ENCODE measurements at places on chromosomes 6 and 20.
A peak's percentile ranks its signal among the peaks of the same experiment; 100 is the strongest.

- DNase-seq, result no peak
Measured at GRCh38 chr6:69942485-69942884, 76.1 kb downstream of the COL19A1 start.

DNA sequence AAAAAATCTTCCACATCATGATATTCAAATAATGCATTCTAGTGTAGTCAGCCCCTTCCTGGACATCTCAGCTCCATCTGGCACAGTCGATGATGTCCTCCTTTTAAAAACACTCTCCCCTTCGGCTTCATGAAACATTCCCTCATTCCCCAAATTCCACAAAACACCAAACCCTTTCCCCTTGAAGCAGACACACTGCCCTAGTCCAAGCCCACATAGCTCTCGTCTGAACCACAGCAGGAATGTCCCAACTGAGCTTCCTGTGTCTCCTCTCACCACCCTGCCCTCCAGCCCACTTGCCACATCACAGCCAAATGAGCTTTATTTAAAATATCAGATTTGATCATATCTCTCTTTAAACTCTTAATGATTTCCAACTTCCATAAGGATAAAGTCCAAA lies 106.4 kb upstream of the CARMIL1 start:
- DNase-seq, result peak; percentile 96

DNA sequence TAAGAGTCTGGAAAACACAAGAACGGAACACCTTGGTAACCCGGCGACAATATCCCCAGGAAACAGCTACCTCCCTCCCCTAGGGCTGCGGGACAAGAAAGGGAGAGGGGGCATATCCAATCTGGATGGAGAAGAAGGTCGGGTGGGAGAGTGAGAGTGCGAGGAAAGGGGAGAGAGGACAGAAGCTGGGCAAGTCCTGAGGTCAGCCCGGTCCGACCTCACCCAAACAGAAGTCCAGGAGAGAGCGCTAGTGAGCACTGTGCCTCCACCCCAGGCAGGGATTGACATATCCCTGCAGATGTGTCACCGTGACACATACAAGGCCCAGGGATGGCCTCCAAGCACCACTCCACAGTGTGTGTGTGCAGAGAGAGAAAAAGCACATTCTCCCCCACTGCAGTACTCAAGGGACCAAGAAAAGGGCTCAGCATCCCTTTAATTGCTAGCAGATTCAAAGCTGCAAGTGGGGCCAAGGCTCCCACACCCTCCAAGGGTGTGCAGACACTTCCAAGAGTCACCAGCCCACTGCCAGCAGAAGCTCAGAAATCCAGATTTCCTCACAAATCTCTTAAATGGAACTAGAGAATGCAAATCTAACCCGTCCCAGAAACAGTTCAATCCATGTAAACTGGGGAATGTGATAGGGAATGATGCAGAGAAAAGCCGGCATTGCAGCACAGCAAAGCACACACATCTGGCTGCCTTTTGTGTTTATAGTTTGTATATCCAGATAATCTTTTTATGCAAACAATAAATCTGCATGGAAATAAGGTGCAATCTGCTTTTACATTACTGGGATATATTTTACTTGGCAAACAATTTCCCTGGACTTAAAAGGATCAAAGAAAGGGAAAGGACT lies 3.1 kb downstream of the PXDC1 start:
- peak; percentile 53 for DNase-seq

GRCh38 chr6:24775520-24776058 lies 852 bp downstream of the GMNN start:
- peak; percentile 13 for DNase-seq

DNA sequence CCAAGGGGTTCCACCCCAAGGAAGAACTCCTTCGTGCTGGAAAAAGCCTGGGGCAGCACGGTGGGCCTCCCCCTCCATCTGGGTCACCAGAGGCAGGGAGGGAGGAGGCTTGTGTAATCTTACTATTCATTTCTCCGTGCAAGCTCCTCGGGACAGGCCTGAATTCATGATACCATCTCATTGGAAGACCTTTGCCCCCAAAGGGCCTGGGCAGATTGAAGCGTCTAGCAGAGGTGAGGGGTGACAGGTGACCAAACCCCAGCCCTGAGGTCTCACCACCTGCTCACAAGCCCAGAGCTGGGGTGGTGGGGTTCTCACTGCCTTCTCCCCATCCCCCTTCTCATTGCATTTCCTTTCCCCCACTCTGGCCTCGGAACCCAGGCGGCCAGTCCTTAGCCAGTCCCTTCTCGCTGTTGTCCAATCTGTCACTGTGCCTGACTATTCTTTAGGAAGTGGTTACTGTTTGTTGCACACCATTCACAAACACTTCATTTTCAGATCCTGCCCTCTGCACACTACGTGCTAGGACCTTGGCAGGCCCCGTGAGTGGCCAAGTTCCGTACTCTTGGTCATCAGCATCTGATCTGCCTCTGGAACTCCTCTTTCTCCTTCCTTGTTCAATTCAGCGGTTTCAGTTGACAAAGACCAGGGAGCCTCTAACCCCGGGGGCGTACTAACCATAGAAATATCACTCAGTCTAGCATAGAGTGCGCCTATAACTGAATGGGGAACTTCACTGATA lies 137.1 kb downstream of the LY86 start:
- DNase-seq, result no peak

GRCh38 chr6:116326996-116327395 lies 43.8 kb upstream of the DSE start:
- no peak for DNase-seq

DNA sequence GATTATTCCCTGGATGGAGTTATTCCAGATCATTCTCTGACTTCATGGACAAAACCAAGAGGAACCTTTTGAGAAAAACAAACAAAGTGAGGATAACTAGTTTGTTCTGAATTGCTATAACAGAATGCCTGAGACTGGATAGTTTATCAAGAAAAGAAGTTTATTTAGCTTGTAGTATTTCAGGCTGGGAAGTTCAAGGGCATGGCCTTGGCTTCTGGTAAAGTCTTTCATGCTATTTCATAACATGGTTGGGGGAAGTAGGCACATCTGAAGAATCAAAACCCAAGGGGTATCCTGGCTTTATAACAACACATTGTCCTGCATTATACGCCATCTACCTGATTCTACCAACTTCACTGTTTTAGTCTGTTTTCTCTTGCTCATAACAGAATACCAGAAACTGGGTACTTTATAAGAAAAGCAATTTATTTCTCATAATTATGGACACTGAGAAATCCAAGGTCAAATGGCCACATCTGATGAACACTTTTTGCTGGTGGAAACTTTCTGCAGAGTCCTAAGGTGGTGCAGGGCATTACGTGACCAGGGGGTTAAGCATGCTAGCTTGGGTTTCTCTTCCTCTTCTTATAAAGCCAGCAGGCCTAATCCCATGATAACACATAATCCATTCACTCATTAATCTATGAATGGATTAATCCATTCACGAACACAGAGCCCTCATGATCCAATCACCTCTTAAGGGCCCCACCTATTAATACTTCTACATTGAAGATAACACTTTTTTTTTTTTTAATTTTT lies 186.1 kb upstream of the PRSS16 start:
- DNase-seq, result no peak

DNA sequence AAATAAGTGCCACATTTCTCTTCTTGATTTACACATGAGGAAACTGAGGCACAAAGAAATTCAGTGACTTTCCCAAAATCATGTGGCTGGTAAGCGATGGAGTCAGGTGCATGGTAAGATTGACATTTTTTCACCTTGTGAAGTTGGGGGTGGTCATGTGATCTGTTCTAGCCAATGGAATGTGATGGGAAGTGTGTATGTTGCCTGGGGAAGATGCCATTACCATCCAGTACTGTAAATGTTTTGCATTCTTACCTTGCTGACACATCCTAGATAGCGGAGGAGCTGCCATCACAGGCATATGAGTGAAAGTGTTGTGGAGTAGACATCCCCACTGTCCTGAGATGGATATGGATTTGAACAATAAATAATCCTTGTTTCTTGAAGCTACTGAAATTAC lies 499.6 kb upstream of the SULF2 start:
- no peak for DNase-seq

DNA sequence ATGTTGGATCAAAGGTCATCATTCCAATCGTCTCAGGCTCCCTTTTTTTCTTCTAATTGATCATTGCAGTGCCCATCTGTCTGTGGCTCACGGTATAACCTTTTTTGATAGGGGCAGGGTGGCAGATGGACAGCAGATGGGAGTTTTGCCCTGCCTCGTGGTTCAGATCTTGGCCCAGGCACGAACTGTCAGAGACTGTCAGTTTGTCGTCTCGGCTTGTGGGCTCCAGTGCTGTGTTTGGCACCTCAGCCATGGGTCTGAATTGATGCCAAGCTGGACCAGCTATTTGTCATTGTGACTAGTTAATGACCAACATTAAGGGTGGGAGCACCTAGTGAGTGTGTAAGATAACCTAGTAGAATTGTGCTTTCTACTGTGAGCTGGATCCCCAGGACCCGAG lies 197.6 kb downstream of the PRL start:
- DNase-seq, result no peak

- DNase-seq, result no peak
Measured at GRCh38 chr6:64672131-64672530, 1034.9 kb downstream of the EYS start.

Data from fibroblast of skin of left quadriceps (primary cell).